ENCODE measurements at places on chromosomes 3 and 15.

- peak; percentile 81 for DNase-seq
Measured at GRCh38 chr3:25427942-25428788, at the start of gene RARB. Gene RARB (plus strand): TSS chr3:25428263. CDS start chr3:25428732, 469 bp downstream.

GRCh38 chr3:24519368-24520100 is 24.9 kb upstream of the THRB start:
- no peak for DNase-seq

DNA sequence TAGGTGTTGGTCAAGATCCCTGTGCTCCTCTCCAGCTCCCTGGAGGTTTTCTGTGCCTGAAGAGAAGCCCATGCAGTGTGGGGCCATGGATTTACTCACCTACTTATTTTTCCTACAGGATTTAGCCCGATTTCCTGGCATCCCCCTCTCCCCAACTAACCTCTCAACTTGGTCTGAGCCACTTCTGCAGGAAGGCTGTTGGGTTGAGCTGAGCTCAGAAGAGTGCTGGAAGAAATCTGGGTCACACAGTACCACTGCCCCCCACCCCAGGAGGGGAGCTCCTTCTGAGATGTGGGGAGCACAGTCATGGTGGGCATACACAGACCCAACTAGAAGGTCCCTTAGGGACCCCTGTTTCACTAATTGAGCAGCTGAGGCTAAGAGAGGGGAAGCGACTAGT is 34.4 kb upstream of the SLCO2A1 start:
- no peak for DNase-seq

DNA sequence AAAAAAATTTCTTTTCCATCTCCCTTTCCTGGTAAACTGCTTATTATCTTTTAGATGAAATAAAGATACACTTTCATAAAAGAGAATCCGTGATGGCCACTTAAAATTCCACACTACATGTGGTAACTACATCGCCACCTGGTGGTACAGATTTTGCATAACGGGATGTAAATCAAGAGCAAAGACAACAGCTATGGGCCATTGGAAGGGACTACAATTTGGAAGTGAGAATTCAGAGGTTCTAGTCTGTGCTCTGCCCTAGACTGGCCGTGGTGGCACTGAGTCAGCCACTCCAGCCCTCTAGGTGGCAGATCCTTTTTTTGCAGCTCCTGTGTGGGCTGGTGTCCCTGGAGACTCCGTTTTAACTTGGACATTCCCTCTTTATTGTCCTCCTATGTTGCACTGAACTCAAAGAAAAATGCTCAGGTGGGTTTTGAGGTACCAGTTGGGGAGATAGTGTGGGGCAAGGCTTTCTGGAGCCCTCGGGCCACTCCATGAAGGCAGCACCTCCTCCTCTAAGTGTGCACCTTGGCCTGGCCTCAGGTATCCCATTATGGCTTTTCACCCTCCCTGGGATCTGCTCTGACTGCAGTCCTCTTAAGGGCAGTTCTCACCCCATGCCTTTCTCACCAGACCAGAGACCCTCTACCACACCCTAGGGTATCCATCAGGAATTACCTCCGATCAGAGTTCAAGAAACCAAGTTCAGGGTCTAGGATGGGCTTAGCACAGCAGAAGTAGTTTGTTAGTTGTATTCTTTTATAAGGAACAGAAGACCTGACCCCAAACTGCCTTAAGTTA is 54.9 kb downstream of the SPSB4 start:
- no peak for DNase-seq

- DNase-seq, result no peak
Measured at GRCh38 chr3:189812806-189813465, 181.7 kb downstream of the TP63 start.

DNA sequence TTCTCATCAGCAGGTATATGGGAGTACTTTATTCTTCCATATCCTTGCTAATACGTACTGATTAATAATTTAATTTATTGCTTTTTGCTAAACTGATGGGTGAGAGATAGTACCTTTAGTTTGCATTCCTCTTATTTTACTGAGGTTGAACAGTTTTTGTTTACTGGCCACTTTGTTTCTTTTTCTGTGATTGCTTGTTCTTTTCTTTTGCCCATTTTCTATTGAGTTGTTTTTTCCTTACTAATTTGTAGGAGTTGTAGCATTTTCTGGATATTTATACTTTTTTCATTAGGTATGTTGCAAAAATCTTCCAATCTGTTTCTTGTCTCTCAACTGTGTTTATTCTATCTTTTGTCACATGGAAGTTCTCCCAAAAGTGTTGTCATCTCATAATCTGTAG is 4.8 kb downstream of the PDCD6IP start:
- DNase-seq, result no peak

- no peak for DNase-seq
Measured at GRCh38 chr3:94935738-94936580, 873.1 kb downstream of the NSUN3 start.

- no peak for DNase-seq
Measured at GRCh38 chr3:14082108-14082657, 42.5 kb downstream of the CHCHD4 start.

DNA sequence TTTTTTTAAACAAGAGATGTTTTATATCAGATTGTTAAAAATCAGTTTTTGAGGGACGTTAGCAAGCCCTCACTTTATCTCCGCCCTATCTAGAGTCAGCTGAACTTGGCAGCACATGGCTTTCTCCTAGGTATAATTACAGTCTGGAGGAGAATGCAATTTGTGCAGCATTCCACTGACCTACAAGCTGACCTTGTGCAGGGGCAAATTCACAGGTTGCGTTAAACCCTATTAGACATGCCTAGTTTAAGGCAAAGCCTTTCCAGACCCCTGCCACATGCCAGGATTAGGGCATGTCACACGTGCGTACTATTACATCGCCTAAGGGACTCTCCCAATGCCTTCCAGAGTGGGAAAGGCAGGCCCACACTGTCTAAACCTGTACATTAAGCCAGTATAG is 224.0 kb downstream of the GREM1 start:
- DNase-seq, result no peak

GRCh38 chr3:114770874-114771273 is 376.2 kb downstream of the ZBTB20 start:
- no peak for DNase-seq

DNA sequence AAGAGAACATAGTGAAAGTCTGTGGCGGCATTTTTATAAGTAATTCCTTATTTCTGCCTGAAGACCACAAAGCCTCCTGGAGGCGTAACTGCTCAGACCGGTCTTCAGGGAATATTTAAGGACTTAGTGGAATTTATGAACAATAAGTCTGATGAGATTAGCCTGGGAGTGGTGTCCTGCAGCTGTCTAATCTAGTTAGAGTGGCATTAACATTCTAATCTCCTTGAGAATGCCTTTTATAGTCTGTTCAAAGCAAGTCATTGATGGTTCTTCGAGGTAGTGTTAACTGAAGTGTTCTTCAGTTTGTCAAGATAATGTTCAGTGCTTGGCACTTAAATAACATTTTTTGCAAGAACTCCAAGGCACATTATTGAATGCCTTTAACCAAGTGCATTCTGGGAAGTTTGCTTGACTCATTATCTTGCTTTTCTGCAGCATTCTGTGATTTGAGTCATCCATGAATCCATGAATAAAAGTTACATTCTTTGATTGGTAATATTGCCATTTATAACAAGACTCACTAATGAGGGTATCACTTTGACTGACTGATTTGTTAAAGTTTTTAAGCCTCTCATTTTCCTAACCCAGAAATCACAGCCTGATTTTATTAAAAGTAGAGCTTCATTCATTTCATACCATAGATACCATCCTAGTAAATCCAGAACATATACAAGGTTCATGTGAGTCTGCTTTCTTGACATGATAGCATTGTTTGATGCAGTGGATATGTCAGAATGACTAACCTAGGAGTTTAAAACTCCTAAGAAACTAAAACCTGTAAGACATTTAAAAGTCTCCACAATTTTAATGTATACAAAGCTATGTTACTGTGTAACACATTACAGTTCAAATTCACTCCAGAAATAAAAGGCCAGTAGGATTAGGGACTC is 12.5 kb downstream of the RBM5 start:
- DNase-seq, result no peak

- DNase-seq, result no peak
Measured at GRCh38 chr3:132624790-132625189, 27.7 kb downstream of the ACKR4 start.

DNA sequence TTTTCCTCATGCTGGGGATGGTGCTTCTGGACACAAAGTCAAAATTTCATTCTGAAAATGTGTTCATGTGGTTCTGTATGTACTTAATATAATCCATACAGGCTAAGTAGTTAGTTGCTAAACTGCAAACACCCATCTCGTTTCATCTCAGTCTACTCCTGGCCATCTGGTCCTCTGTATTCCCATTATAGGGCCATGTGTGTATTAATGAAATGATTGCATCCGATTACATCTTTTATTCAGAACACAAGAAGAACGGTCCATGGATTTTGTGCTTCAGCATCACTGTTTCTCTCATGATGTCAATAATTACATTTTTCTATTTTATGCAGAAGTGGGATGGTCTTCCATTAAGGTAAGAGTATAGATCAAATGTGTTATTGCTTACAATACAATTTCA is 6.1 kb upstream of the GJD2 start:
- no peak for DNase-seq

DNA sequence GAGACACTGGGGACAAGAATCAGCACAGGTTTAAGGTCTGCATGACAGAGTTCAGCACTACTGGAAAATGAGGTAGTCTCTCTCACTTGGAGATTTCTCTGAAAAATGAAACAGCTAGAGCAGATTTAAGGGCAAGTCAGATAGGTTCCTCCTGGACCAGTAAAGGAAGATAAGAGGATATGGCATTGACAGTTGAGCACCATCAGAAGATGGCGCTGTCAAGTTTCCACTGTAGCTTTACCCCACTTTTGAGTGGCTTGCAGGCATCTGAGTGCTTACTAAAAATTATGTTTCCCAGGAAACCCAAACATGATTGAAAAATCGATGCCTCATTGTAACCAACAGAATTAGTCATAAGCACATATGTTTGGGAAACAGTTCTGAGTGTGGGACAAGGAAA is 407.2 kb upstream of the UBE2E2 start:
- DNase-seq, result no peak

Measured in heart left ventricle (tissue), 16 donors.